Natural killer cell (primary cell): ENCODE measurements at places on chromosomes 7 and 10.

DNA sequence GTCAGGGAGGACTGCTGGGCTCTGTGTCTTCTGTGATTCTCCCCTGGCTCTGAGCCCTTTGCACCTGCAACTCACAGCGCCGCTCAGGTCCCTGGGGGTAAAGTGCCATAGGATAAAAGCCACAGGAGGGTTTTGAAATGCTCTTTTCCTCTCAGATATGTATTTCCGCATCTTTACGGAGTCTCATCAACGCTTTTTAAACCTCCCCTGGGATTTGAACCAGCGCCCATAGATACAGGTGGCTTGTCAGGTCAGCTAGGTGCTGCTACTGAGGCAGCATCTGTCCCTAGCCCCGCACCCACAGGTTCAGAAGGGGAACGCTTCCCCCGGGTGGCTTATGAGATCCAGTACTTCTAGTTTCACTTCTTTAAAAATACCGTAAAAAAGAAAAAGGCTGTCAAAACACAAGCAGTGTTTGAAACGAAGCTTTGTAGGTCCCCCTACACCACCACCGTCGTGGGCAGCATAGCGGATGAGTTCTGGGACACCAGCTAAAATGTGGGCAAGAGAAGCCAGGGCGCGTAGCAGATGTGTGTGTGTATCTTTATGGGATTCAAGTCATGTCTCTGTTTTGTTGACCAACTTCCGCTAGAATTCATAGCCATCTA is 173.5 kb downstream of the CUX1 start:
- DNase-seq: peak; percentile 10
- H3K27me3 ChIP-seq: no peaks in the 10 kb centered on the region
- no peak overlapping the region for H3K4me3 ChIP-seq
- no peaks in the 10 kb centered on the region for H3K36me3 ChIP-seq

DNA sequence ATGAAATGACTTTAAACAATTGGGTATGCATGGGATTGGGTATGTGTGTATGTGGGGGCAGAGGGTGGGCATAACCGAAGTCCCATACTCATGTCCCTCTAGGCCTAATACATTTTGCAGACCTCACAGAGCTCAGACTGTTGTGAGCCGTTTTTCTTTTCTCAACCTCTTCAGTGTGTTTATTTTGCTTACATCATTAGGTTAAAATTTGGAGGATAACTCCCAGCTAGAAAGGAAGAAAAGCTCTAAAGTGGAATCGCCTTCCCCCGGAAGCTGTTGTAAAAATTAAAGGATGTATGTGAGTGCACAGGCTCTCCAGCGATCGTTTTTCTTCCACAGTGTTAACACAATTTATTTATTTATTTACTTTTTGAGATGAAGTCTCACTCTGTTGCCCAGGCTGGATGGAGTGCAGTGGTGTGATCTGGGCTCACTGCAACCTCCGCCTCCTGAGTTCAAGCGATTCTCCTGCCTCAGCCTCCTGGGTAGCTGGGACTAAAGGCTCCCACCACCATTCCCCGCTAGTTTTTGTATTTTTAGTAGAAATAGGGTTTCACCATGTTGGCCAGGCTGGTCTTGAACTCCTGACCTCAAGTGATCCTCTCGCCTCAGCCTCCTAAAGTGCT is 1.5 kb upstream of the H2AZ2 start:
- no peaks in the 10 kb centered on the region for H3K36me3 ChIP-seq
- H3K4me3 ChIP-seq: no peak overlapping the region
- H3K27ac ChIP-seq: no peak overlapping the region
- H3K4me1 ChIP-seq: peaks cover 14% of the 10 kb centered on the region

GRCh38 chr7:78684201-78684600 is 769.3 kb downstream of the MAGI2 start:
- DNase-seq: no peak
- H3K36me3 ChIP-seq: no peaks in the 10 kb centered on the region
- no peaks in the 10 kb centered on the region for H3K27me3 ChIP-seq
- H3K27ac ChIP-seq: no peak overlapping the region
- H3K4me3 ChIP-seq: no peak overlapping the region

DNA sequence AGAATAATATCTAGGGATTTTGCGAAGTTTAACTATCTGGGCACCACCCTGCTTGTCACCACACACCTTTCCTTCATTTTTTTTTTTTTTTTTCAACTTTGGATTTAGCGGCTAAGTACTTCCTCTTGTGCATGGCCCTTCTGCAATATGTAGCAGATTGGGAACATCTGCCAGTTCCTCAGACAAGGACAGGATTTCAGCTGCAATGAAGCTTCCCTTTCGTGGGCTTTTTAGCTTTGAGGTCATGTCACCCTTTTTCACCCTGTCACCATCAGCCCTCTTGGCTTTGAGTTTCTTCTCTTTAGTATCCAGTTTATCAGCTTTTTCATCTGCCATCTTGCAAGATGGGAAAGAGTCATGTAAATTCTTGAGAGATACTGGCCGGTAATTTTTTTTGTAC is 81.6 kb upstream of the ETV1 start:
- H3K36me3 ChIP-seq: no peaks in the 10 kb centered on the region
- DNase-seq: no peak
- H3K27ac ChIP-seq: no peak overlapping the region
- no peaks in the 10 kb centered on the region for H3K4me1 ChIP-seq

GRCh38 chr10:129637010-129637409 is 170.0 kb downstream of the MGMT start:
- no peak for DNase-seq
- no peak overlapping the region for H3K27ac ChIP-seq
- H3K27me3 ChIP-seq: no peaks in the 10 kb centered on the region
- no peak overlapping the region for H3K4me3 ChIP-seq
- H3K4me1 ChIP-seq: no peaks in the 10 kb centered on the region

GRCh38 chr7:157955348-157955999 is 618.7 kb downstream of the DNAJB6 start:
- H3K27me3 ChIP-seq: no peaks in the 10 kb centered on the region
- no peaks in the 10 kb centered on the region for H3K4me1 ChIP-seq
- no peak overlapping the region for H3K27ac ChIP-seq
- no peak for DNase-seq

- no peak overlapping the region for H3K27ac ChIP-seq
- no peaks in the 10 kb centered on the region for H3K27me3 ChIP-seq
- peak; percentile 56 for DNase-seq
- H3K4me1 ChIP-seq: no peaks in the 10 kb centered on the region
- no peak overlapping the region for H3K4me3 ChIP-seq
- no peaks in the 10 kb centered on the region for H3K36me3 ChIP-seq
These were observed 16.4 kb upstream of the ABCA13 start for GRCh38 chr7:48154792-48155413.

- DNase-seq: no peak
- H3K27ac ChIP-seq: no peak overlapping the region
- peaks cover 9% of the 10 kb centered on the region for H3K4me1 ChIP-seq
- H3K36me3 ChIP-seq: no peaks in the 10 kb centered on the region
- H3K4me3 ChIP-seq: no peak overlapping the region
These were observed 2.1 kb upstream of the CCDC126 start for GRCh38 chr7:23594879-23595604.

DNA sequence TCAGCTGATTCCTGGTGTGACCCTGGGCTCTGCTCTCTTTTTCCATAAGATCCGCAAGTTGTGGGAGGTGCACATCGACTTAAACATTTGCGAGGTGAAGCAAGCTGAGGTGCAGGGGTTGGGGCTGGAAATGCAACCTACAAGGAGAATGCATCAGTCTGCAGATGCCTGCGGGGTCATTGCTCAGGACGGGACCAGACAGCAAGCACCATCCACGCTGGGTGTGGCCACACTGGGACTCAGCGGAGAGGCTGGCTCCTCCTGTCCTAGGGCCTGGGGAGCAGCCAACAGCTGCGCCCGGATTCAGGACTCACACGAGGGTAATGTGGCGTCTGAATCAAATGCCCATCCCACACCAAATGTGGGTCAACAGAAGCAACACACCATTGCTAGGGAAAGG is 33.8 kb downstream of the STK32C start:
- H3K27me3 ChIP-seq: no peaks in the 10 kb centered on the region
- no peaks in the 10 kb centered on the region for H3K36me3 ChIP-seq
- DNase-seq: no peak
- no peak overlapping the region for H3K4me3 ChIP-seq
- no peaks in the 10 kb centered on the region for H3K4me1 ChIP-seq

- H3K27ac ChIP-seq: no peak overlapping the region
- peaks cover 11% of the 10 kb centered on the region for H3K4me1 ChIP-seq
- H3K27me3 ChIP-seq: no peaks in the 10 kb centered on the region
- no peak overlapping the region for H3K4me3 ChIP-seq
These were observed 120.7 kb downstream of the PRKAG2 start for GRCh38 chr7:151756076-151756731.

GRCh38 chr10:5356302-5356763 is 8.4 kb upstream of the UCN3 start:
- no peaks in the 10 kb centered on the region for H3K27me3 ChIP-seq
- H3K4me3 ChIP-seq: no peak overlapping the region
- H3K27ac ChIP-seq: no peak overlapping the region
- no peaks in the 10 kb centered on the region for H3K4me1 ChIP-seq

- no peak for DNase-seq
- no peak overlapping the region for H3K27ac ChIP-seq
- no peaks in the 10 kb centered on the region for H3K36me3 ChIP-seq
- H3K4me3 ChIP-seq: no peak overlapping the region
- no peaks in the 10 kb centered on the region for H3K4me1 ChIP-seq
- peaks cover 7% of the 10 kb centered on the region for H3K27me3 ChIP-seq
These were observed 23.9 kb upstream of the TPK1 start for GRCh38 chr7:144859739-144860138.

DNA sequence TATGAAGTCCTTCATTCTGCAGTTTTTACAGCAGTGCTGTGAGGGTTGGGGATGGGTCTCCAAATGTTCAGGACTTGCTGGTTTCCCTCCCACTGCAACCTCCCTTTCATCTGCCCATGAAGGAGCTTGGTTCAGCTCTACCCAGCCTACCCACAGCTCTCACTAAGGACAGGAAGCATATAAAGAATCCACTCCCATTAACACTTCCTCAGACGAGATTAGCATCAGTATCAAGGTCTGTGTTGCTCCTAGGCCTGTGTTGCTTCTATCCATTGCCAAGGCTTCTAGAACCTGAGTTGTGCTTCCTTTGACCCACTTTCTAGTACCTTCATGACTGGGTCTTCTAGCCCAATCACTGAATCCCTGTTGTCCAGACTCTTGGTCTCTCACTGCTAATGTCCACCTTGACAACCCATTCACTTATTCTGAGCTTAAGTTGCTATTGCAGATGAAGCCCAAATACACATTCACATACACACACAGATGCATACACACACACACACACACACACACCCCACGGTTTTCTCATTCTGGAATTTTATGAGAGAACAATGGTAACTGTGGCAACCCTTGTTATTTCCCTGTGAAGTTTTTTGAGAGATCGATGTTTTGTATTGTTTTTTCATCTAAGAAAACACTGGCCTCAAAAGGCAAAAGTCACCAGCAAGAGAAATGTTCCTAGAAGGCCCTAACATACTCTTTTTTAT is 248.1 kb downstream of the MTERF1 start:
- no peak overlapping the region for H3K27ac ChIP-seq
- H3K4me3 ChIP-seq: no peak overlapping the region
- DNase-seq: no peak
- no peaks in the 10 kb centered on the region for H3K27me3 ChIP-seq
- no peaks in the 10 kb centered on the region for H3K4me1 ChIP-seq

- H3K4me3 ChIP-seq: no peak overlapping the region
- DNase-seq: no peak
- H3K27me3 ChIP-seq: peaks cover 18% of the 10 kb centered on the region
- H3K36me3 ChIP-seq: no peaks in the 10 kb centered on the region
These were observed 973 bp downstream of the GPR158 start for GRCh38 chr10:25175527-25176420.

DNA sequence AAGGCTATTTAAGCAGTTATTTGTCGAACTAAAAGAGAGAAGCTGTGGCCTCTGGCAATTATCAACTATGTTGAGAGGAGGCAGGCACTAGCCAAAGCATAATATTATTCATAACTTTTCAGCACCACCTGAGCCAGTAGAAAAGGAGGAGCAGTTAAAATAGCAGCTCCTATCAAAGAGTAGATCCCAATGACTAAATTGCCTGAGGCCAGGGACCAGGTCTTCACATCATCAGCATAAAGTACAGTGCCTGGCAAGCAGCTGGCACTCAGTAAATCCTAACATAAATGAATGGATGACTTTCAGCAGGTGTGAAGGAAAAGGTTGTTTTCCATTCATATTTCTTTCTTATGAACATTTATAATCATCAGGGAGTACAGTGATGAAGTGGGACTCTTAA is 309.0 kb upstream of the IMMP2L start:
- no peak overlapping the region for H3K4me3 ChIP-seq
- DNase-seq: no peak
- H3K27me3 ChIP-seq: no peaks in the 10 kb centered on the region
- no peaks in the 10 kb centered on the region for H3K36me3 ChIP-seq

- DNase-seq: no peak
- H3K27me3 ChIP-seq: no peaks in the 10 kb centered on the region
- H3K4me3 ChIP-seq: no peak overlapping the region
- H3K4me1 ChIP-seq: no peaks in the 10 kb centered on the region
- no peaks in the 10 kb centered on the region for H3K36me3 ChIP-seq
- H3K27ac ChIP-seq: no peak overlapping the region
These were observed 358.8 kb downstream of the BBS9 start for GRCh38 chr7:33487998-33488682.

DNA sequence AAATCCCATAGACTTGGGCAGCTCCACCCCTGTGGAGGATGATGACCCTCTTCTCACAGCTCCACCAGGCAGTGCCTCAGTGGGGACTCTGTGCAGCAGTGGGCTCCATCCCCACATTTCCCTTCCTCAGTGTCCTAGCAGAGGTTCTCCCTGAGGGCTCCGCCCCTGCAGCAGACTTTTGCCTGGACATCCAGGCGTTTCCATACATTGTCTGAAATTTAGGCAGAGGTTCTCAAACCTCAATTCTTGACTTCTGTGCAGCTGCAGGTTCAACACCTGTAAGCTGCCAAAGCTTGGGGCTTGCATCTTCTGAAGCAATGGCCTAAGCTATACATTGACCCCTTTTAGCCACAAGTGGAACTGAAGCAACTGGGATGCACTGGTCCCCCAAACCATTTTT is 31.8 kb downstream of the NEUROG3 start:
- no peaks in the 10 kb centered on the region for H3K36me3 ChIP-seq
- DNase-seq: no peak
- no peak overlapping the region for H3K27ac ChIP-seq

DNA sequence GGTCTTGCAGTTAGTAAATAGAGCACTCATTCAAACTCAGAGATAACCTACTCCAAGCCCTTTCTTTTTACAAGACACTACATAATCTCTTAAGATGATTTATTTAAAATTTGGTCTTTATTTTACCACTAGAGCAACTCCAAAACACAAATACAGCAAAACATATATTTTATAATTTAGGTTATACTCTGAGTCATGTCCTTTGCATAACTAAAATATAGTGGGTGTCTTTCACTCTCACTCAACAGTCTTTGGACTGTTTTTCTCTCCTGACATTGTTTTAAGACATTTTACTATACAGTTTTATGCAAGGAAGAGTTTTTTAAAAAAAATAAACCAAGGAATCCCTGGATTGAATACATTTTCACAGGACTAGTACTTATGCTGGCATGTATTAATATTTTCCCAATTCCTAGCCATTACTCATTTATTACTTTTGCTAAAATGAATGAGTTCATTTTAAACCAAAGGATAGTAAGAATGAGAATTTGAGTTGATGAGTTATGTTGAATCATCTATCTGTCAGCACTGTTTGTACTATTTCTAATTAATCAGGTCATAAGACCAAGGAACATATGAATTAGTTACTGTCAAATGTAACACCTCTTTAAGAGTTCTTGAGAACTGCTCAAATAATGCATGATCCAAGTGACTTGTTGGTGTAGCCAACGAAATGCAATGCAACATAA is 303.1 kb upstream of the FZD1 start:
- no peaks in the 10 kb centered on the region for H3K36me3 ChIP-seq
- no peak overlapping the region for H3K4me3 ChIP-seq
- no peaks in the 10 kb centered on the region for H3K27me3 ChIP-seq
- no peak overlapping the region for H3K27ac ChIP-seq
- DNase-seq: no peak
